ENCODE measurements at places on chromosomes 1 and 21.

DNA sequence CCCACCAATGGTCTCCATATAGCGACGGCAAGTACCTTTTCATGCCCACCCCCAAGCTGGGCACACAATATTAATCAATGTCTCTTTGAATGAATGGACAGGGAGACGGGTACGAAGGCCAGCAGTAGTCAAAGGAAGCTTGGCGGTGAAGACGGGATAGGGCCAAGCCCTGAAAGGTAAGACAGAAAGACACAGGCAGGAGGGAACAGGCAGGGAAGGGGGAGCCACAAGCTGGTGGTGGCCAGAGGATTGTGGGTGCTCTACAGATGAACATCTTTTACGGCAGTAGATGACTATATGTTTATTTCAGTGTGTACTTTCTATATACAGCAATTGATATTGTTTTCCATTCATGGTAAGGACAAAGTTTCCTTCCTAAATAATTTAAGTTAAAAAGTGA, 16.3 kb downstream of the CAPZB start:
- no peak for DNase-seq

DNA sequence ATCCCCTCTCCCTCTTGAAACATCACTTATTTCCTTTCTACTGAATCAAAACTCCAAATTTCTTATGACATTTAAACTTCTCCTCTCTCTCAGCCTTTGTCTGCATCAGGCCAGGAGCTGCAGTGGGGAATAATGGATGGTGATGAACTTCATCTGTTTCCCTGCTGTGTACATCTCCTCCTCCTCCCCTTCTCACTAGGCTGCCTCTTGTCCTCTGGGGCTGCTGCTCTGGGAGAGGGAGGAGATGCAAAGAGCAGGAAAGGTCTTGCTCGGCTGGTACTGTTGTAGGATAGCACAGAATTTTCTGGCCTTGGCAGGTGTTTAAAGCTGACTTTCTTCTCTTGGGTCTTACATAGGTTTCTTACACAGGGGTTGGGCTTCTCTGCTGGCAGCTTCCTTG, 31.1 kb upstream of the FMOD start:
- DNase-seq = no peak

DNA sequence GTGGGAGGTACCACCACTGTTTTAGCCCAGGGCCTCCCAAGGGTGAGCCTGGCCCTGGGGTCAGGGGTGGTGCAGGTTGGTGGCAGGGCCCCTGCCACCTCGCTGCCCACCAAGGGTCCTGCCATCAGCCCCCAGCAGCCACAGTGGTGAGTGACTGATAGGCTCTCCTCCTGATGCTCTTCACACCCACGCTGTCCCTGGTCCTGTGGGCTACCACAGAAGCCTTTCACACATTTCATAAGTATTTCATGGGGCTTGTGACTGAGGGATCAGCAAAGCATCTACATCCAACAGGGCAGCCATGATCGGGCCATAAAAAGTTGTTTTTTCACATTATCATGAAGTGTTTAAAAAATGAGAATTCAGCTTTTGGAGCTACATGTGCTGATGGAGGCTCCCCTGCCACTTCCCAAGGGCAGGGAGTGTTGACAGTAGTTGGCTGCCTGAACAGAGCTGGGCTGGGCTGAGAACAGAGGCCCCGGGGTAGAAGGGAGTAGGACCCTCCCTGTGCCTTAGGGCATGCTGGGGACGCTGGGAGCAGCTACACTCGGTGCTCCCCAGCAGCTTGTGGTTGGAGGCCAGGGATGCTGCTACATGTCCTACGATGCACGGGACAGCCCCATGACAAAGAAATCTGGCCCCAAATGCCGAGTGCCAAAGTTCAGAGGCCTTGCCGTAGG, 73.1 kb upstream of the TMEM51 start:
- DNase-seq = no peak

- DNase-seq = no peak
These were observed 73.6 kb downstream of the ROR1 start for GRCh38 chr1:63847308-63847910.

- peak; percentile 40 for DNase-seq
These were observed 2.8 kb upstream of the ADORA1 start for GRCh38 chr1:203124546-203125317.

DNA sequence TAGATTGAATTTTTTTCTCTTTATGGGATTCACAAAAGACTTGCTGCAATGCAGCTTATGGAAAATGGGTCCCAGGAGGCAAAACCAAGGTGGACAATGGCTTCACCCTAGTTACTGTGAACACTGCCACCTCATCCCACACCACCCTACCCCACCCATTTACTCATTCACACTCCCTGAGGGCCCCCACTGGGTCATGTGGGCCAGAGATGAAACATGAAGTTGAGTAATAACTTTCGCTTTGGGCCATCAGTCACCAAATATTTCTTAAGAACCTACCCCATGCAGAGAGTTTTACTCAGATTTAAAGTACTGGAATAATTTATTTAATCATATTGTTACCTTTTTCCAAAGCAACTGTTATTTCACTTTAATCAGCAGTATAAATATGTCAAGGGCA, 191.8 kb downstream of the TPR start:
- peak; percentile 94 for DNase-seq

GRCh38 chr1:111209622-111210021, 9.2 kb upstream of the DENND2D start:
- DNase-seq = no peak

DNA sequence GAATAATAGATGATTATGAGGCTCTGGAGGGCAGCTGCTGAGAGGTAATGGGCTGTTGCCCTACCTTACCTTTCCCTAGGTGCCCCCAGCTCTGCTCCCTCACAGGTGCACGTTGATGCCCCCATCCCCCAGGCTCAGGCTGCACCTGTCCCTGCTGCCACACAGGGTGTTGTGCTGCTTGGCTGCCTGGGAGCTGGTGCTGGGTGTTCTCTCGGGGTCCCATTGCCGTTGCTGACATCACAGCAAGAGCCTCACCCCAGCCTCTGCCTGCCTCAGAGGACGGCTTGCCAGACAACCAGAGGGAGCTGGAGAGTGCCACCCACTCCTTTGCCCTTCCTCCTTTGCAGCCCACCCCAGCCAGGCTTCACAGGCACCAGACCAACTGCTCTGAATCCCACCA, 31.4 kb upstream of the DMBX1 start:
- DNase-seq = no peak

DNA sequence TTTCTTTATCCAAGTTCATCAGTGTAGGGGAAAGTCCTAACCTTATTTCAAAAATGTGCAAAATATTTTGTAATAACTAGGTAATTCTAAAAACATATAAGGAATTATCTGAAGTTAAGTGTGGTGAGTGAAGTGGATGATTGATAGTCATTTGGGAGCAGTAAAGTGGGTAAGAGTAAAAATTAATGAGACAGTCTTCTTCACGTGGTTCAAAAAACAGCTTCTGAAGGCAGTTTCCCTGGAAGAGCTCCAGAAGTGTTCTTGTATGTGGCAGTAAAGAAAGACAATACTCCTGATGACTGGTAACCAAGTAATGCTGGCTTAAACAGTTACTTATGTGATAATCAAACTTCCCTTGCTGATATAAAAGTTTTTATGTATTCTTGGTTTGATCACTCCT, 50.3 kb downstream of the LEPR start:
- DNase-seq = peak; percentile 36

DNA sequence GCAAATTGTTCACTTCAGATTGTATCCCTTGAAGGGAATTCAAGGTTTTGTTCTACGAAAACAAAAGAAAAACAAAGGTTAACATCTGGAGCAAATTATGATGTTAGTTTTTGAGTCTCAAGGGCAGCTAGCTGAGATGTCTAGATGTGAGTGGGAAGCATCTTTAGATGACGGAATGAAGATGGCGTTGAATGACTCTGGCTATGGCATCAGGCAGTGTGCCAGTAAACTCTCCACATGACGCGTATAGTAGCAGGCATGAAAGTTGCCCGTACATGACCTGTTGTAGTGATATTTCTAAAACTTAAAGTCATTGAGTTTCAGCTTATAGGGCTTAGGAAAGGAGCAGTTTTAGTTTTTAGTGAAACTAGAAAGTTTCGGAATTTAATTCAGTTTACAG, 12.3 kb upstream of the SDC3 start:
- peak; percentile 63 for DNase-seq

- no peak for DNase-seq
These were observed 46.9 kb downstream of the PTP4A2 start for GRCh38 chr1:31891280-31891679.

DNA sequence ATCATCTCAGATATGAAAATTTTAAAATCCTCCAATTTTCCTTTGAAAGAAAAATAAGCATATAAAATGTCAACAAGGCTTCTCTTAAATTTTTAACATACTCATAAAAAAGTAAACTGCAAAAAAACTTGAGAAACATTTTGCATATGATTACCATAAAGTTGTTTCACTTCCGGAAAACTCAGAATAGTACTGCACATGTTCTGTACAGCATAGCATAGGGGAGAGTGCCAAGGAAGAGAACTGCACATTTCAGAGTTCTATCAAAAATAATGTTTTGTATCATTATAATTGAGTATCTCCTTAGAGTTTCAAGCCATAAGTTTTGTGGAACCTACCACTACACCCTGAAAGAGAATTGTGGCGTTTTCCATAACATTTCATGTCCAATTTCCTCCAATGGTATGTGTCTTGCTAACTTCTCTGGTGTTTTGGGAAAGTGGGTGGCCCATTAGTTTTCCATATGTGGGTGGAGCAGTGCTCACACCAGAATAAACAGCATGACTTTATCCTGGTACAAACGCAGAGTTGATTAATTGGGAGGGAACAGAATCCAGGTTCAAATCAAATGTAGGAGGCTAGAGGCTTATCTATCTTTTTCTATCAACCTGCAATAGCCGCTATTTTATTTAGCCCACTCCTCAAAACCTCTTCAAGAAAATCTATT, 430.9 kb downstream of the LMO4 start:
- no peak for DNase-seq

GRCh38 chr1:37071829-37072228, 37.5 kb upstream of the GRIK3 start:
- DNase-seq = no peak

DNA sequence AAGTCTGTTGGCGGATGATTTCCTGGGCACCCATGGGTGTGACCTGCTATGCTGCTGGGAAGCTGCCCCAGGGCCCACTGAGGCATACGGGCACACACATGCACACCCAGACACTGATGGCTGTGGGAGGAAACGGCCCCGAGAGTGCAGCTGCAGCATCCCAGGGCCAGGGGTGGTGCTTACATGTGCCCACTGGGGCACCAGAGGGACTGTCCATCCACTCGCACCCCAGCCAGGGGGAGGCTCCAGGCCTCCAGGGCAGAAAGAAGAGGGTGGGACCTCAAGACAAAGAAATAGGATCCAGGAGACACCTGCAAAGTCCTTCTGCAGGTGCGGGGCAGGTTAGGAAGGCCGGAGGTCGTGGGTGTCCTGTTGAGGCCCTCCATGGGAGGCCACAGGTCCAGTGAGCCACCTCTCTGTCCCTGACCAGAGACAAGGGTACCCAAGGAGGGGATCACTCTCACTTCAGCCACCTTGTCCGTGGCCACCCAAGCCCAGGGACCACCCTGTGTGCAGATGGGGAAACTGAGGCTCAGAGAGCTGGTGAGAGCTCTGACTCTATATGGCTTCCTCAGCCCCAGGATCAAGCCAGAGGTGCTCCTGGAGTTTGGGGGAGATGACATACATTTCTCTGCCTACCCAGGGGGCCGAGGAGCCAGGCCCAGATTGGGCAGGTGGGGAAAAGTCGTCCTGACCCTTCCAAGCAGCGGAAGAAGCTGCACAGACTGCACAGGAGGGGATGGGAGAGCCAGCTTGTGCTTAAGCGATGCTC, 57.1 kb downstream of the WNT9A start:
- DNase-seq = no peak

DNA sequence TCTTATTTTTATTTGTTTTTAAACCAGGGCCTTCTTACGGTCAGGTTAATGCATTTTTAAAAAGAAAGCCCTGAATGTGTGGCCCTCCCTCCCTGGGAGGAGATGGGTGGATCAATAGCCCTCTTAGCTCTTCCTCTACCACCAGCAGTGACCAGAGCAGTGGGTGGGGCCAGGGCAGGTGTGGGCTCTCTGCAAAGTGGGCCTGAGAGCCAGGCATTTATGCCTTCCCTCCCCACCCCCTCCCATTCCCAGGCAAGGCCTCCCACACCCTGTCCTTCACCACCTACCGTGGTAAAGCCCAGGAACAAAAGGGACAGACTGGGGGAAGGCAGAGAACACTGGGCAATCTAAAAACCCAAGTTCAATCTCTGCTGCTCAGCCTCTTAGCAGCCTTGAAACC, 63.9 kb downstream of the SSBP3 start:
- DNase-seq = no peak

DNA sequence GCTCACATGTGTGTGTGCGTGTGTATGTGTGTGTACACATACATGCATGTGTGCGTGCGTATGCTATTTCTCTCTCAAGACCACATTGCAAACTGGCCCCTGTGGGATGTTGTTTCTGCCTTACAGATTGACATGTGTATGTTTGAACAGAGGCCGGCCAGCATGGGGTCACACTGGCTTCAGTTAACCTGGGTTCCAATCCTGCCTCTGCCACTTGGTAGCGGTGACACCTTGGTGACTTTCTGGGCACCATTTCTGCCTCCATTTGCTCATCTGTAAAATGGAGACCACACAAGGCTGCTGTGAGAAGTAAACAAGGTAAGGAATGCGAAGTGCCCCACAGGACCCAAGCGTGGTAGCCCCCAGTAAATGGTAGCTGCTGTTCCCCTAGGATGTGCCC, 51.7 kb downstream of the TCP10L start:
- DNase-seq = no peak

DNA sequence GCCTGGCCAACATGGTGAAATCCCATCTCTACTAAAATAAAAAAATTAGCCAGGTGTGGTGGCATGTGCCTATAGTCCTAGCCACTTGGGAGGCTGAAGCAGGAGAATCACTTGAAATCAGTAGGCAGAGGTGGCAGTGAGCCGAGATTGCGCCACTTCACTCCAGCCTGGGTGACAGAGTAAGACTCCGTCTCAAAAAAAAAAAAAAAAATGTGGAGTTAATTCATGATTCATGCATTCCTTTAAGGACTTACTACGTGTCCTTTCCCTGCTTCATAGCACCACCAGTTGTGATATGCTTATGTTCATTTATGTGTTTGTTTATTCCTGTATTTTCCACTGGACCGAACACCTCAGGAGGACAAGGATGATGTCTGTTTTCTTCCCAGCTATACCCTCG, 12.7 kb upstream of the PRELP start:
- peak; percentile 93 for DNase-seq

- DNase-seq = no peak
These were observed 43.7 kb downstream of the NIBAN1 start for GRCh38 chr1:184930645-184931044.

GRCh38 chr1:113185463-113186104, 112.6 kb downstream of the LRIG2 start:
- no peak for DNase-seq

- DNase-seq = no peak
These were observed 1.4 kb upstream of the SLC2A1 start for GRCh38 chr1:42960122-42960390.
